ENCODE measurements at places on chromosomes 7 and 10.

GRCh38 chr10:125266966-125267365 is 106.6 kb upstream of the CTBP2 start:
- DNase-seq, result no peak

DNA sequence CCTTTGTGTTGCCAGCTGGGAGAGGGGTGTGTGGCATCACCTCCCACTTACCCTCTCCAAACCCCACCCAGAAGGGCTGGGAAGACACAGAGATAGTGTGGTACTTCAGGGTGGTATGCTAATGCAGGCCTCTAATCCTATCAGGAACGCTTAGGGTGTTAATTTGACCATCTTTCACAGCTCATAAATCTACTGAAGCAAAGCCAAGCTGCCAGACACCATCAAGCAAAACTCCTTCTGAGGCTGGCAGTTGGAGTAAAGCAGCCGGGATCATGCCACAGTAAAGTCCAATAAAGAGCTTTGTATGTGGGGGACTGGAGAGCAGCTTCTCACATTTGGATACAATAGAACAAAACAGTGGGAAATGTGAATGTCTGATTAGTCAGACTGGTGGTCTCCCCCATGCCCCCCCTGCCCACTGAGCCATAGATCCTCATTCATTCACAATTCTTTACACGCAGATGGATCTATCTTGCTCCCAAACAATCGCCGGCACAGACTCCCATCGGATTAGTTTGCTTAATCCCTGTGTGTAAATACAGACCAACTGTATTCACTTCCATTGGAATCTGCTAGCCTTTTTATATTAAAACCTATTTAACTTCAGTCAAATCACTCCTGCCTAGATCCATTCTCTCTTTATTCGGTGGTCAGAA is 29.6 kb downstream of the FGFBP3 start:
- no peak for DNase-seq

GRCh38 chr10:86377797-86378146 is 11.2 kb upstream of the GRID1 start:
- DNase-seq, result no peak

GRCh38 chr10:125661941-125662515 is 20.9 kb downstream of the TEX36 start:
- peak; percentile 58 for DNase-seq

GRCh38 chr10:15841696-15842095 is 18.6 kb downstream of the MINDY3 start:
- DNase-seq, result no peak

GRCh38 chr10:25966844-25967243 is 32.8 kb downstream of the MYO3A start:
- DNase-seq, result no peak

GRCh38 chr7:134058980-134059379 is 68.2 kb upstream of the LRGUK start:
- no peak for DNase-seq

- no peak for DNase-seq
Measured at GRCh38 chr7:999941-1000935, 17.3 kb downstream of the CYP2W1 start.

DNA sequence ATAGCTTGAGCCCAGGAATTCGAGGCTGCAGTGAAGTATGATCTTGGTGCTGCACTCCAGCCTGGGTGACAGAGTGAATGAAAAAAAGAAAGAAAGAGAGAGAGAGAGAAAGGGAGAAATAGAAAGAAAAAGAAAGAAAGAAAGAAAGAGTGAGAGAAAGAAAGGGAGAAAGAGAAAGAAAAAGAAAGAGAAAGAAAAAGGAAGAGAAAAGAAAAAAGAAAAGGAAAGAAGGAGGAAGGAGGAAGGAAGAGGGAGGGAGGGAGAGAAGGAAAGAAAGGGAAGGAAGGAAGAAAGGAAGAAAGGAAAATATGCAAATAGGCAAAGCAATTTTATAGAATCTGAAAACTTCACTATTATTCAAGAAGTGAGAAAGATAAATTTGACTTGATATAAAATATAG is 24.5 kb upstream of the JCAD start:
- DNase-seq, result no peak

DNA sequence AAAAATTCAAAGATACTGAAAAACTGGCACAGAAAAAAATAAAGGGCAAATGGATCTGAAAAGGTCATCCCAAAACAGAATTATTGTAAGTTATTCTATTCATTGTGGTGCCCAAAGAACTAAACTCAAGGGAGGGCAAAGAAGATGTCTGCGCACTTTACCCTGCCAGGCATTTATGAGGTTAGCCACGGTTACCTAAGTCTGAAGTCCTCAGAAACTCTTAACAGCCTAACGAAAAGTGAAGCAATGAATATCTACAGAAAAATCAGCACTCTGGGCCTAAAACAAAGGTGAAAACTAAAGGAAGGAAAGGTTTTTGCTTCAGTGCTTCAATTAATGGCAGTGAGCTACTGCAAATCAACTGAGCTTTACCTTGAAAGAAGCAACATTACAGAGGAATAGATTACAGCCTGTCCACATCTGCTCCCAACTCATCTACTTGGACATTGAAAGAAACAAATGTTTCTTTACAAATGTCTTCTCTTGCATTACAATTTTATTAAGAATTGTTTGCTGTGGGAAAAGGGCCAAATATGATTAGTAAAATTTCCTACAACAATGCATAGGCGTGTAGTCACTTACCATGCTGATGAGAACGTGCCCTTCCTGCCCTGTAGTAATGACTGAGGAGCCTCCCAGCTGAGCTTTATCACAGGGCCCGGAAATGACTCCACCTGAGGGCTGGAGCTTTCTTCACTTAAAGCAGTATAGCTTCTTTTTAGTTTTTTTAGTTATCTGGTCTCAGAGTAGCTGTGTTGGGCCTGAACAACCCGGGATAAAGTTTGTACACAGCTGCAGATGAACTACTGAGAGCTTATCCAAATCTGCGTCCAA is at the start of gene TUBAL3:
TSS of gene TUBAL3 (minus strand) at position 621 of the 834 bp plus-strand sequence. CDS start at position 585, 36 bp downstream.
- peak; percentile 82 for DNase-seq

GRCh38 chr7:114688443-114689055 is 233.3 kb upstream of the MDFIC start:
- DNase-seq, result no peak

- no peak for DNase-seq
Measured at GRCh38 chr7:2276107-2276506, 34.1 kb downstream of the NUDT1 start.

DNA sequence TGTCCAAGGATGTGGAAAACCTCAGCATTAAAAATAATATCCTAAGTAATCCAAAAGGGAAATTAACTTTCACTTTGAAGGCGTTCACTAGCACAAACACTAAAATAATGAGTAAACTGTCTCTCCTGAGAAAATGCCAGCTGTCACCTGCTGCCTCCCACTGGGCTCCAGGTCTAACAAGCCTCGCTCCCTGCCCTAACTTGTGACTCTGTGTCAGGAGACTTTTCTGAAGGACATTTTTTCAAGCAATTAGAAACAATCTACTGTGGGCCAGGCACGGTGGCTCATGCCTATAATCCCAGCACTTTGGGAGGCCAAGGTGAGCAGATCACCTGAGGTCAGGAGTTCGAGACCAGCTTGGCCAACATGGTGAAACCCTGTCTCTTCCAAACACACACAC is 72.8 kb upstream of the GLCCI1 start:
- no peak for DNase-seq

GRCh38 chr7:132049462-132050304 is 493.3 kb upstream of the PODXL start:
- DNase-seq, result peak; percentile 50

GRCh38 chr7:92824450-92824849 is 11.9 kb downstream of the CDK6 start:
- no peak for DNase-seq

DNA sequence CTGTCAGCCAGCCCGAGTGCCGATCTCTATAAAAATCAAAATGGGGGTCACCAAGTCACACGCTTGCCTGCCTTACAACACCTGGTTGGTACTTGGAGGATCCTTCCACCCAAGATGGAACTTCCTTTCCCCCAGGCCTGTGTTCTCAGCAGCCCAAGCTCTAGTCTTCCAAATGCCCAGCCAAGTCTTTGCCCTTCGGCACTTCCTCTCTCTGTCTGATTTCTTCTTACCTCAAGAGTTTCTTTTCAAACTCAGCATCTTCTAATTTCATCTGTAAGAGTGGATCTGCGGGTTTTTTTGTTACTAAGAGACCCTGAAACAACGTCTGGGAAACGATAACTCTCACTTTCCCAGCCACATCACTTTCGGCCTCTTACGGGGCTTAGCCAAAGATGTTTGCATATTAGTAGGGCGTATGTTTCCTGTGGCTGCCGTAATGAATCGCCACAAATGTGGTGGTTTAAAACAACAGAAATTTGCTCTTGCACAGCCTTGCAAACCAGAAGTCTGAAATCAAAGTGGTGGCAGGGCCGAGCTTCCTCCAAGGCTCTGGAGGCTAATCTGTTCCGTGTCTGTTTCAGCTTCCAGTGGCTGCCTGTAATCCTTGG is 219.9 kb downstream of the TCF7L2 start:
- DNase-seq, result no peak

- DNase-seq, result no peak
Measured at GRCh38 chr10:85446827-85447226, 919.8 kb downstream of the GRID1 start.

GRCh38 chr10:61529208-61529607 is 76.0 kb upstream of the TMEM26 start:
- no peak for DNase-seq

GRCh38 chr10:125085258-125086054 is 74.9 kb downstream of the CTBP2 start:
- no peak for DNase-seq

DNA sequence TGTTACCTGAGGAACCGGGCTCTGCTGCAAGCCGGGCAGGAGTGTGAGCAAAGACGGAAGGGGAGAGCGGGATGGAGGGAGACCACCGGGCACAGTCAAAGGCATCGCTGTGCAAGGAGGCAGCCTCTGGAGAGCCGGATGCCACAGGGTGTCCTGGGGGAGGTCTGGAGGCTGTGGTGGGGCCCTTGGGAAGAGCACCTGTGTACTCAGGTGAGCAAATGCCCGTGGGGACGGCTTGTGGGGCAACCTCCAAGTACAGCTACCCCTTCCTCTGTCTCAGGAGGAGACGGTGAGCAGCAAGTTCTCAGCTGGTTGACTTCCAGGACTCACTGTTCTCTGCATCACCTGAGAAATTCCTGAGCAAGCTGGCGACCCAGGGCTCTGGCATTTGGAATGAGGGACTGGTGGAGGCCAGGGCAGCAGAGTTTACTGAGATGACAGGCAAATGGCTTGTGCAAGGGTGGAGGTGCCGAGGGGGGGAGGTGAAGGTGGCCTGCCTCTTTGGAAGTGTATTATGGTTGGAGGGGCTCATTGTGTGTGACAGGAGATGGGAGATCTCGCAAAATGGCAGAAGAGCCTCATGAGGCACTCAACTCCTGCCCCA is 345.2 kb upstream of the SHH start:
- no peak for DNase-seq

GRCh38 chr7:70092314-70093204 is 494.3 kb downstream of the AUTS2 start:
- DNase-seq, result no peak

GRCh38 chr7:27906385-27907091 is 166.6 kb downstream of the TAX1BP1 start:
- no peak for DNase-seq

DNA sequence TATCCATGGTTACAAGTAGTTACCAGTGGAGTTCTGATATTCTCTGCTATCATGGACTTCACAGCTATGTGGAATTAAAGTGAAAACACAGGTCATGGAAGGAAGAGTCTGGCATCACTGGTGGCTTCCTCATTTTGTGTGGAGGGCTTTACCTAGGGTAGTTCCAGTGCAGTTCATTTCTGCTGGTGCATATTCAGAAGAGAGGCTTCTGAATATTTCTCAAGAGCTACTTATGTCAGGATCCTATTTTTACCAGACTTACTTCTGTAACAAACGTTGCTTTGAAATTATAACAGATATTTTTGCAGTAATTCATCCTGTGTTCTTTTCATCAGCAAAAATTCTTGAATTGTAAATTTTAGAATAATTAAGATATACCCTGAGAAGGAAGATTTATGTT is 236.5 kb upstream of the NPSR1 start:
- no peak for DNase-seq

DNA sequence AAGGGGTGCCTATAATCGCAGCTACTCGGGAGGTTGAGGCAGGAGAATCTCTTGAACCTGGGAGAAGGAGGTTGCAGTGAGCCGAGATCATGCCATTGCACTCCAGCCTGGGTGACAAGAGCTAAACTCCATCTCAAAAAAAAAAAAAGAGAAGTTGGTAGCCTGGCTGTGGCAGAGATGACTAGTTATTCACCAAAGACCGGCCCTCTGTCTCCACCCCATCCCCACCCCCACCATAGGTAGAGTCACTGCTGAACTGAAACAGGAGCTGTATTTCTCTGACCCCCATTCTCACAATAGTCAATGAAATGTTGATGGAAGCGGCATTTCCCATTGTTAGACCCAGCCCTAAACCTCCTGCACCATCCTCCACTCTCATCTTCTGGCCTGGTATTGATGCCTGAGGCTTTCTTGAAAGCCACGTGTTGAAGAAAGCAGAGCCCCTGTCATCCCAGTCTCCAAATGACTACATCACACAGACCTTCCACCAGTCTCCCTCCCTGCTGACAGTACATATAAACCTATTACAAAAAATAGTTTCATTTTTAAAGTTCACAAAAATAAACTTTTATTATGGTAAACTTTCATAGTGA is 9.4 kb upstream of the PIK3CG start:
- DNase-seq, result no peak

- no peak for DNase-seq
Measured at GRCh38 chr10:112166800-112167199, 16.8 kb downstream of the GPAM start.

GRCh38 chr7:156100086-156100485 is 287.8 kb upstream of the SHH start:
- no peak for DNase-seq

DNA sequence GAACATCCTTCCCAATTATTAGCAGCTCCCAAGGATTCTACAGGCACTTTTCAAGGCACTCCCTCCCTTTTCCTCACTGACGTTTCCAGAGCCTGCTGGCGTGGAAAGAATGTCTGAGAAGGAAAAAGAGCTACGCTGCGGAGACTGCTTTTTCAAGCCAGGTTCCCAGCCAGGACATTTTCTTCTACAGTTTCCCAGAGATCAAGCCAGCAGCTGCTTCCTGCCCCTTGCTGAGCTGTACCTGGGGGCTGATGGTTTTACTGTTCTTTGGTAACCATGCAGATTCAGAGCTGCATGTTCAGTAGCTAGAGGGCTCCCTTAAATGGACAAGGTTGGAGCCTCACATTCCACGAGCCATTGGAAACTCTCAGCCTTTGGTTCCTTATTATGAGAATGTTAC is 133.4 kb downstream of the EVX1 start:
- DNase-seq, result no peak

GRCh38 chr10:101354328-101355071 is 535 bp downstream of the BTRC start:
- DNase-seq, result peak; percentile 24

DNA sequence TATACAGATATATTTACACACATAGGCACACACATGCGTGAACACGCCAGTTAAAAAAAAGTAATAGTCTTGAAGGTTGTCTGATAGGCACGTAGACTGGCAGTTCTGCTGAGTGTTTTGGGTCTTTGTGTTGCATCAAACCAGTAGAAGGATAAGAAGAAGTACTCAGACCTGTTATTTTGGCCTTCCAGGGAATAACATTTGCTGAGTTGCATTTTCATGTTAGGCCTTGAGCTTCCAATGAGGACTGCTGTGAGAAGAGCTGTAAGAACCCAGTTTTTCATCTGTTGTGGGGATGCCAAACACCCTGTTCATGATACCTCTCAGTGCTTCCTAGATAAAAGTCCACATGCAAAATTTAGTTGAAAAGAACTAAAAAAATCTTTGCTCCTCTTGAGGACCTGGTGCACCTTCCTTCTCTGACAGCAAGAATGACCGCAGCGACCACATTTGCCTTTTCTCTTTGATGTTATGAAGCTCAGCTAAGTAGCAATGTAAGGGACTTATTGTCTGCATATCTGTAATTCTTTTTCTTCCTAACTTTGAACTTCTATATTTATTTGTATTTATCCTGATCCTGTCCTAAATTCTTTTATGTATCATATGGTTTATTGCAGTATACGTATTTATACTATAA is 27.2 kb downstream of the HIPK2 start:
- no peak for DNase-seq

Measured in K562 (cell line).